Stimulated activated CD4-positive, alpha-beta T cell treated with anti-CD3 and anti-CD28 coated beads, Interleukin-4, amount 100 ng/mL, for 4 hours (primary cell): ENCODE measurements at places on chromosomes 12 and 14.

DNA sequence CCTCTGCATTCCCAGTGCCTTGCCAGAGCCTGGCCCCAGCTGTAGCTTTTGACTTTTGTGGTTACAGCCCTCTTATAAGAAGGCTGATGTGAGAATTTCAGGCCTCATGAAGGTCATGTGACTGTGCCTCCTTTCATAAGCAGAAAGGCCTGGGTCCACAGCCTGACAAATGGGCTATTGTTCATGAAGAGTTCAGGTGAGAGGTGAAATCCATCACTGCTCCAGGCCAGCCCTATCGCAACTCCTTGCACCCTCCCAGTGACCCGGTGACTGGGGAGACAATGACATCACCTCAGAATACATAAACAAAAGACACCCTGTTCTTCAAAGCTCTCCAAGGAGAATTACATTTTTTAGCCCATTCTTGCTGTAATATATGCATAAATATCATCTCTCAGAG, 321.5 kb downstream of the PCNX1 start:
- DNase-seq: no peak

DNA sequence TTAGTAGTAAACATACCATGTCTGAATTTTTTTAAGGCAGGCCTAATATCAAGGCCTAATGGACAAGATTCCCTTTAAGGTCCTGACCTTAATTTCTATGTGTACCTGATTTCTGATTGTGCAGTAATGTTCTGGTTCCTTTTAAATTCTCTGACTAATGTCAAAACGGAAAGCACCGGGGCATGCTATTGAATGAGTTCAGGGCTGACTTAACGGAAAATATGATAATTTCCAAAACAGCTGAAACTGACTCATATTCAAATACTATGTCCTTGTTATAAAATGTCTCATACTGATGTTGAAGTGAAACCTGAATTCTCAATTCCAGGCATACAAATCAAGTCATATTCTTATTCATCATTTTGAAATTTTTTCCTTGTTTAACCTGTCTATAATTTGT, 6.7 kb downstream of the TAS2R43 start:
- no peak for DNase-seq

- DNase-seq: no peak
These were observed 133.8 kb upstream of the ARHGAP5 start for GRCh38 chr14:31943217-31943799.

DNA sequence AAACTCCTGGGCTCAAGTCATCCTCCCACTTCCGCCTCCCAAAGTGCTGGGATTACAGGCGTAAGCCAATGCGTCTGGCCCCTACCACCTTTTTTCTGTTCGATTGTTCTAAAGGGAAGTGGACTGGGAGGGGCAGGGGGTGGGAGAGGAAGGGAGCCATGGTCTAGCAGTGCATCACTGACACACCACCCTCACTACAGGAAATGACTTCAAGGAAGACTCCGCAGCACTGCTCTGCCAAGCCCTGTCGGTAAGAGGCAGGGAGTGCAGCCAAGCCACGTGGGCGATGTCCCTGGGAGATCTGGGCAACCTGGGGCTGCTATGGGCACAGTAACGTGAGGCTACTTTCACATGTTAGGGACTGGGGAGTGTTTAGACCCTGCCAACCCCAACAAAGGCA, 18.0 kb downstream of the LRRC74A start:
- peak; percentile 37 for DNase-seq

GRCh38 chr14:88386256-88386794, 868 bp downstream of the SPATA7 start:
- no peak for DNase-seq
